ENCODE measurements at places on chromosomes 11 and 22. TPM values are rescaled to one million over a fixed set of nuclear protein-coding genes. Genes with fewer than 3 reads are reported as not detected.

DNA sequence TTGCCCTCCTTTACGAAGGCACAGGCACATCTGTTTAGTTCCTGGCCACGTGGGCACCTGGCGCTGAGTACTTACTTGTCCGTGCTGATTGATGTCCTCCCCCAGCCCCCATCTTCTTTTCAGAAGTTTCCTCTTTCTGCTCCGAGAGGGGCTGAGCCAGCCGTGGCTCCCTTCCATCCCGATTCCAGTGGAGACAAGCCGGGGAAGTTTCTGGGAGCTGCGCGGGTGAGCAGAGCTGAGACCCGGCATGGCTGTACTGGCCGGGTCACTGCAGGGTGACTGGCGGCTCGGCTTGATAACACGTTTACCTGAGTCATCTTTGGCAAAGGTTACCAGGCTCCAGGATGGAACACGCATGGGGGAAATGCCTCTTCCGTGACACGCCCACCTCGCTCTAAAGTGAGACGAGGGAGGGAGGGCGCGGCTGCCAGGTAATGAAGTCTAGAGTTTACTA lies 45.4 kb upstream of the ATXN10 start:
- DNase-seq: no peak

GRCh38 chr11:70808686-70809375 lies 410.5 kb downstream of the CTTN start:
- DNase-seq: no peak

The TRAPPC4 gene
- polyA plus RNA-seq: 96.9 TPM

The ANO5 gene
- polyA plus RNA-seq: 2.3 TPM

All from right lung (tissue), 10 donors.